ENCODE measurements at places on chromosomes 2 and 18. TPM values are rescaled to one million over a fixed set of nuclear protein-coding genes. Genes with fewer than 3 reads are reported as not detected.

The RGPD4 gene
- 0.16 TPM for total RNA-seq

The C18orf54 gene
- 12.7 TPM for total RNA-seq

The TMEFF2 gene
- 4.7 TPM for total RNA-seq

The STPG4 gene
- total RNA-seq = not detected

The FABP1 gene
- not detected for total RNA-seq

The HES6 gene
- 1.6 TPM for total RNA-seq

The EFEMP1 gene
- 1,009 TPM for total RNA-seq

The EPC2 gene
- total RNA-seq = 22.4 TPM

The DAW1 gene
- total RNA-seq = not detected

The AGXT gene
- total RNA-seq = not detected

The SCTR gene
- total RNA-seq = not detected

The SPHKAP gene
- not detected for total RNA-seq

The IL1RL2 gene
- total RNA-seq = 1.7 TPM

The PLCD4 gene
- total RNA-seq = 1.2 TPM

The MEP1B gene
- total RNA-seq = not detected

The C1QL2 gene
- not detected for total RNA-seq

DNA sequence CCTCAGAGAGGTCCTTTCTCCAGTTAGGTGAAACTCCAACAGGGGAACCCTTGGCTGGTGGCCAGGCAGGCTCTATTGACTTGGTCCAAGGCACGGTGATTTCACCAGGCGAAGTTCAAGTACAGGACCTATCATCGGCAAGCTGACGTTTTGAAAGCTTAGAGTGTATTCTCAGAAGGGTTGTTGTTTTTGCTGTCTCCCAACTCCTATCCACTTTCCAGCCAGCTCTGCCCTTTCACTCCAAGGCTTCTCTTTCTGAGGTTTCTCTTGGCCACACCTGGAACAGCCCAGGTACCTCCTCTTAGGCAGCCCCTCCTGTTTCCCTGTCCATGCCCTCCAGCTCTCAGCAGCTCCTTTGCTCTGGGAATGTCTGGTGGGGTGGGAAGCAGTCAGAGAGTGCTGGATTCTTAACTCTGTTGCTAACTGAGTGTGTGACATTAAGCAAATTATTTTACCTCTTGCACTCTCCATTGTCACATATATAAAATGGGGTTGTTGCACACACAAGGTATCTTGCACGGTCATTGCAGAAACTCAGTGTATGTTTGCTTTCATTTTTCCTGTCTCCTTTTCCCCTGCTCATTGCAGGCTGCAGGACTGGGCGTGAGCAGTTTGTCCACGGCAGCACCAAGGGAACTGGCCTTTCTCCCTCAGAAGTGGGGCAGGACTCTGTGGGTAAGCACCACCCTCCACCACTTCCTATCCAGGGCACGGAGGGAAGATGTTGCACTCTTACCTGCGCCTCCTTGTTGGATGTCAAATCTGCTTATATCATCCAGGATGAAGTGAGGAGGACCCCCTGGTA lies 30.2 kb downstream of the CAPN13 start:
- no peak for DNase-seq

GRCh38 chr2:96528700-96529375 lies 7.7 kb upstream of the ARID5A start:
- no peak for DNase-seq

GRCh38 chr18:36415625-36416024 lies 118.1 kb downstream of the FHOD3 start:
- DNase-seq = peak; percentile 58

DNA sequence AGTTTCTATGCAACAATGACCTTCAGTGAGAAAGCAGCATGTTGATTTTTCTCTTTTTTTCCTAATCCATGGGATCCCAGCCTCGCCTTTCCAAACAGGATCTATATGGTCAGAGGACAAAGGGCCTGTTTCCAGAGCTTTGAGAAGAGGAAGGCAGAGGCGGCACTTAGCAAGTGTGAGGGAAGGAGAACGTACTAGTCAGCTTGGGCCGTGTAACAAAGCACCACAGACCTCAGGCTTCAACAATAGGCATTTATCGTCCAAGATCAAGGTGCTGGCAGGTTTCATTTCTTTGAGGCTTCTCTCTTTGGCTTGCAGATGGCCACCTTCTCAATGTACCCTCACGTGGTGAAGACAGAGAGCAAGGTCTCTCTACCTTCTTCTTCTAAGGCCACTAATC lies 7.3 kb upstream of the KCNF1 start:
- DNase-seq = no peak

DNA sequence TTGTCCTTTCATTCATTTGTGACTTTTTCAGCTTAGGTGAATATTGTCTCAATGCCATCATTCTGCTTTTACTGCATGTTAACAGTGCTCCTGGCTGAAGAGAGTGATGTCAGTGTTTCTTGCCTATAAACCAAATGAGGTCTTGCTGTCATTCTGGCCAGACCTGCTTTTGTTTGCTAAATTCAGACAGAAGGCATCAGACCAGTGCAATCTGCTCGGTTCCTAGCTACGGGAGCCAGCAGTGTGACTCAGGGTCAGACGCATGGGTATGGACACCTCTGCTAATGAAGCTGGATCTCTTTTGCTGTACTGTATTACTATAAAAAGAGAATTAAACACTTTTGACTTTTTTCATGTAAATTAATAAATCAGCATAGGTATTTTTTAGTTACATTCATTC lies 178.9 kb downstream of the TMEM182 start:
- no peak for DNase-seq

GRCh38 chr18:60445341-60445740 lies 72.8 kb upstream of the MC4R start:
- peak; percentile 10 for DNase-seq

- DNase-seq = no peak
Observed at GRCh38 chr2:219399716-219400478, 12.2 kb upstream of the DNPEP start.

DNA sequence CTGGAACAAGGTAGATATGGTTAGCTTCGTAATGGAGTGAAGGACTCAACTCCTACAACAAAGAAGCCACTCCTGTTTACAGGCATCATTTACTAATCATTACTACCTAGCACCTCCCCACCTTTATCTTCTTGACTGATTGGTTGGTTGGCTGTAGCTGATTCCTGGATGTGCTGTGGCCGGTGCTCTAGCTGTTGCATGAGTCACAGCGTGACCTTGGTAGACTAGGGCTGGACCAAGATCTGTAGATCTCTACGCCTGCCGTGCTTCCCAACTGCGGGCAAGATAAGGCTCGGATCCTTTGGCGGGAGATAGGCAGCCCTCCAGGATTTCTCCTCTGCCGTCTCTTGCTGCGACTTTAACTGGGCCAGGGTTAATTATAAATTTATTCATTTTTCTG lies 194.3 kb upstream of the SOX11 start:
- no peak for DNase-seq

DNA sequence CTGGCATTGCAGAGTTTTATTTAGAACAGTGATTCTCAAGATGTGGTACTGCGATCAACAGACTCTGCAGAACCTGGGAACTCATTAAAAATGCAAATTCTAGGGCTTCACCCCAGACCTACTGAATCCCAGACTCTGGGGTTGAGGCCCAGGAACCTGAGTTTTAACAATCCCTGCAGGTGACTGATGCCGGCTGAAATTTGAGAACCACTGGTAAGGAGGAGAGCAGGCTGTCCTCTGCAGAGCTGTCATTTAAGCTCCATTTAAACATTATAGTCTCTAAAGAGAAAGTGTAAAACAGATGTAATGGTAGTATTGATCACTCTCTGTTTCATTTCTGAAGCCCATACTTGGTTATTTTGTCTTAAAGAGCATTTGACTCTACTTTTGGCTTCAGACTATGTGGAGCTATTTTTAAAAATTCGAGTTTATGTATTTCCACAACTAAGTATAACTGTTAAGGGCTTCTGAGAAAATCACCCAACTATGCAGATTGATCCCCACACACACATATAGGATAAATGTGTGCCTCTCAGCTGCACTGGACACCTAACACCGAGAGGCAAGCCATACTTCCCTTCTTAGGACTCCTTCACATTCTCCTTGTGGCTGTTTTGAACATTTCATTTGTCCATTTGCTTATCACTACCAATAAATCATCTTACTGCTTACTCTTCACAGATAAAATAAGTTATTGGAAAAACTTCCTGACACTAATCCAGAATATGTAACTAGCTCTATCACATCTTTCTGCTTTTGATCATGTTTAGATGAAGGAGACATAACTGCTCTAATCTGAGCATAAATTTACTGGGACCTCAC lies 487.5 kb downstream of the DLGAP1 start:
- DNase-seq = no peak

DNA sequence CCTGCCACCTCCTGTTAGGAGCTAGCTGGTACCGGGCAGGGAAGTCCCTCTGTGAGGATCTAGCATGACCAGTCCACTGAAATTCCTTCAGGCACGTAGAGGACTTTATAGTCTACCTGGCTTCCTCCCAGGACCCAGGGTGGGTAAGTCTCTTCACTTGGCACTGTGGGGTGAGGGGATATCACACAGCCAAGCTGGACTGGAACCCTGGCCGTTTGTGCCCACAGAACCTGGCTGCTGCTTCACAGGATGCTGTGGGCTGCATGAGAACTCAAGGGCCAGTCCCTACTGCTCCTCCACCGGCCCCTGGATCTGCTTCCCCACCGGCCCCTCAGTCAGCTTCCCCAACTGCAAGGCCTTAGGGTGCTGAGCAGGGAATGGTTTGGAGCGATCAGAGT lies 35.8 kb downstream of the HS1BP3 start:
- no peak for DNase-seq

DNA sequence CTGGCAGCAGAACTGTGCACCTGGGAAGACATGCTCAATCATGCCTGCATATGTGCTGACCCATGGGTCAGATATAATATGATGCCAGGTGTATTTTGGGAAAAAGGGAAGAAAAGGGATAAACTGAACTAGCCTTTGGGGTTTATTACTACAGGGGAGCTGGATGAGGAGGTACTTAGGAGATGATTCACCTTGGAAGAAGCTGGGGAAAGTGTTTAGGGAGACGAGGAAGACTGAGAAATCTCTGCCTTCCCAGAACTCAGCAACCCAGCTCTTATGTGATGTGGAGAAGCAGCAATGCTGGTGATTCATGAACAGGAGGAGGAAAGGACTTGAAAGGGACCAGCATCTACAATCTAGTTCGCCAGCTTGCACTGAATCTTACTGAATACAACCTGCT lies 110.2 kb downstream of the BARD1 start:
- DNase-seq = no peak

DNA sequence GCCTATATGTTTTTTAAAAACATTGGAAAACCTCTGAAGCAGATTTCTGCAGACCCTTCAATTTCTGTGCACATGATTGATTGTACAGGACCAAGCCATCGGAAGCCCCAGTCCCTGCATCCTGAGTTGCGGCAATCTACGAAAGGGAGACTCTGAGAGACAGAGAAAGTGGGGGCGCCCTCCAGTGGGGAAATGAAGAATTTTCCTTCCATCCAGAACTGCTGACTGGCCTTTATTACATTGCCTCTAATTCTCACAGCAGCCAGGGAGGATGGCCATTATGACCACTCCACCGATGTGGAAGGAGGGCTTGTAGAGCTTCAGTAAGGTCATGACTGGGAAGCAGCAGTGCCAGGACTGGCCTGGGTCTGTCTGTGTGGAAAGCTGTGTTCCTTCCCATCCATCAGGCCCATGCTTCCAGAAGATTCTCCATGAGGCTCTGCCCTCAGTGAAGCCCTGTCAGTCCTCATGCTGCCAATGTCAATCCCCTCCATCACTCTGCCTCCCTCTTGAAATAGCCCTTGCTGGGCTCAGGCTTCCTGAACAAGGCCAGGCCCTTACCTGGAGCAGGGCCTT lies 20.0 kb upstream of the RESP18 start:
- DNase-seq = peak; percentile 65

- DNase-seq = no peak
Observed at GRCh38 chr2:210287301-210287700, 27.7 kb downstream of the MYL1 start.

GRCh38 chr2:229501051-229501794 lies 213.1 kb downstream of the DNER start:
- no peak for DNase-seq

DNA sequence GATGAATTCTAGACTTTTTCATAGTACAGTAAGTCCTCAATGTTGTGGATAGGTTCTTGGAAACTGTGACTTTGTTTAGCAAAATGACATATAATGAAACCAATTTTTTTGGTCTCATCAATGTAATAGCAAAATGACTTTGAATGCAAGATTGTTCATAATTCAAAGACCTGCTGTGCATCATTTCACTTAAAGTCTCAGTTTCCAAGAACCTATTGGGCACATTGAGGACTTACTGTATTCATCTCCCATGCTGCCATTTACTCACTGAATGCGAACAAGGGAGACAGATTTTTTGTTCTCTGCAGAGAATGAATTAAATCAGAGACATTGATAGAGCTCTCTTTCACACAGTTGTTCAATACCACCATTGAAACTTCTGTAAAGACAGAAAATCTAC lies 153.6 kb downstream of the TRABD2A start:
- no peak for DNase-seq

DNA sequence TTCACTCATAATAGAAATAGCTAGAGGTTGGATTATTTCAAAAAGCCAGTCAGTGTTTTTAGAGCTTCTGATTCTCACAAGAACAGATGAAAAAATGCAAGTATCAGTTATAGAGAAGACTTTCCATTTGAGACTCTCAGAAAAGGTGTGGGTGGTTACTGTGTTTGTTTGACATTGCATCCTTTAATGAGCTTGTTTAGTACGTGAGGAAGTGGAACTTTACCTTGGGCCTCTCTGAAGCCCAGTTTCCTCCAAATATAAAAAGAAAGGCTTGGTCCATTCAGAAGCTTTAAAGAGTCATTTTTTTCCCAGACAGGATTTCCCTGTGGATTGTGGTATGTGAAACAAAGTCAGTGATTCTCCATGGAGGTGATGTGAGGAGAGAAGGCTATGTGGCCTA lies 89.9 kb upstream of the RANBP2 start:
- DNase-seq = no peak

GRCh38 chr18:22703883-22704585 lies 229.1 kb upstream of the RBBP8 start:
- DNase-seq = peak; percentile 77

GRCh38 chr2:19504400-19505198 lies 146.2 kb upstream of the OSR1 start:
- DNase-seq = no peak

GRCh38 chr2:164388511-164388910 lies 232.8 kb downstream of the GRB14 start:
- peak; percentile 63 for DNase-seq

DNA sequence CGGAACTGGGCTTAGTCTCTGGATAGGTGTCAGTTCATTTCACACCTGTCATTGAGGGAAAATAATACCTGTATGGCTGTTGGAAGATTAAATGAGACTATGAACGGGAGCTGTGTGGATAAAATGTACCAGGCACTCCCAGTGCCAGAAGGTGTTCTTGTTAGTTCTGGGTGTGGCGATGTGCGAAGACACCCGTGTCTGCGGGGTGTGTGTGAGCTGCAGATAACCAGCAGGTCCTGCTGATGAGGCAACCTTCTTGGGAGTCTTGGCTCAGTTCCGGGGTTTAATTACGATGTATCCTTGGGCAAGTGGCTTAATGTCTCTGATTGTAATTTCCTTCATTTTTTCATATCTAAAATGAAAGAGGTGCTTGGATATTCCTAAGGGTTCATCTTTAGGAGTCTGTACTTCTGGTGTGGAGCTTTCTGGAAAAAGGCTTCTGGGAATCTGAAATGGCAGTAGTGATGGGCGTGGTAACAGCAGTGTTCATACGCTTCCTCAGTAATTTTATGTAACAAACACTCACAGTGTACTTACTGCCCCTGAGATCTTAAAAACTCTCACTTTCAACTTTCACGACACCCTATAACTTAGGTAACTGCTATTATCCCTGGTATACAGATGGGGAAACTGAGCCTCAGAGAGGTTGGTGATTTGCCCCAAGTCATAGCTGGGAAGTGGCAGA lies 35.0 kb downstream of the NEDD4L start:
- no peak for DNase-seq

- no peak for DNase-seq
Observed at GRCh38 chr2:30872797-30873196, 65.6 kb upstream of the CAPN13 start.

Data from fibroblast of the aortic adventitia (primary cell).